ENCODE measurements at places on chromosomes 12 and 14.

GRCh38 chr12:131241517-131241916 is 287.8 kb downstream of the ADGRD1 start:
- no peak for DNase-seq

DNA sequence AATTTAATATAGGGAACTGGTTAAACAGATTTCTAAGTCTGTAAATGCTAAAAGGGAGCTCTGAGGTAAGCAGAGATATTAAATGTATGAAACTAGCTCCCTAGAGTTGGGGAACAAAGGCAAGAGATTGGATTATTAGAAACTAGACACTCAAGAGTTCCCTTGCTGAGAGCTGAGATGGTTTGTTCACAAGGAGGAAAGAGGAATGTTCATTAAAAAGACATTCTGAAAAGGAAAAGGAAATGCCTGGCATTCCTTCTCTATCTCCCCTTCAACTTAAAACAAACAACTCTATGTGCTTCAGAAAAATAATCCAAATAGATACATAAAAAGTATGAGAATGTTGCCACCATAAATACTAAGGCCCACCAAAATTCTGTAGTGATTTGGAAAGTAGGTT is 73.7 kb downstream of the GALNT4 start:
- DNase-seq = no peak

DNA sequence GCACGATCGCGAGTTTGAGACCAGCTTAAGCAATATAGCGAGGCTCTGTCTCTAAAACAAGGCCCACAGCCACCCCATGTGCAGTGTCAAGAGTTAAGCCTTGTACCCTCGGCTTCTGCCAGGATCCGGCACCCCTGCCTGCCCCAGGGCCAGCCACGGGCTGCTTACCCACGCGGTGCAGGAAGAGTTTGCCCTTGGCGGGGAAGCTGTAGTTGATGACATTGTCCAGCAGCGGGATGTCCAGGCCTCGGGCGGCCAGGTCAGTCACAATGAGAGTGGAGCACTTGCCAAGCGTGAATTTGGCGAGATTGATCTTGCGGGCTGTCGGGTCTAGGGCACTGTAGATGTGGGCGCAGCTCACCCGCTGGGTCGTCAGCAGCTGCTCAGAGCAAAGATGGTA is 13.1 kb downstream of the DDX54 start:
- DNase-seq = no peak

GRCh38 chr12:7207866-7208625 is 18.6 kb downstream of the PEX5 start:
- DNase-seq = no peak

GRCh38 chr14:37869633-37870032 is 274.2 kb downstream of the TTC6 start:
- DNase-seq = no peak

DNA sequence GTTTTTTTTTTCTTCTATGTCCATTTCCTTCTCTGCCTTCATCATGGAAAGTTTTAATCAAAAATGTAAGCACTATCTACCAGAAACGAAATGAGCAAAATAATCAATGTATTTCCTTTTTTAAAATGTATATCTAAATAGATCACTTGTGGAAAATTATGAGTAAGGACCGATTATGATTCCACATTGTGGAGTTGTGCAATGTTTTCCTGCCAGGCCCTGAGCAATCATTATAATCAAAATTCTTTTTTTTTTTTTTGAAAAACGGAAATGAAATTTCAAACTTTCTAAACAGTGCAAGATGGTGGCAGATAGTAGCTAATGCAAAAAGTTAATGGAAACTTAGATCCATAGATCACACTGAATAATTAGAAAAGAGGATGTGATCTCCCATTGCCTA is 1074.6 kb upstream of the TMEM132C start:
- no peak for DNase-seq

DNA sequence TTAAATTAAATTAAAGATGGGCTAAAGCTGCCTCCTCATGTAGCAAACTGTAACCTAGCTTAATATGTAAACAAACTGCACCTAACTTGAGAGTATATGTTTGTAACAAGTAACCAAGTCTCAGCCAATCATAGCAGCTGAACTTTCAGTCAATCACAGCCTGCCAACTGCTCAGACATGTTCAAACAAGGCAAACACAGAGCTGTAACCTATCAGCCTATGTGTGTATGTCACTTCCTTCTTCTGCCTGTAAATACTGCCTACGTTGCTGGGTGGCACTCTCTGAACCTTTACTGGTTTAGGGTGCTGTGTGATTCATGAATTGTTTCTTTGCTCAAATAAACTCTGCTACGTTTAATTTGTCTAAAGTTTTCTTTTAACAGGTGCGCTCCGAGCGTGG is 2.9 kb downstream of the SERPINA6 start:
- no peak for DNase-seq

DNA sequence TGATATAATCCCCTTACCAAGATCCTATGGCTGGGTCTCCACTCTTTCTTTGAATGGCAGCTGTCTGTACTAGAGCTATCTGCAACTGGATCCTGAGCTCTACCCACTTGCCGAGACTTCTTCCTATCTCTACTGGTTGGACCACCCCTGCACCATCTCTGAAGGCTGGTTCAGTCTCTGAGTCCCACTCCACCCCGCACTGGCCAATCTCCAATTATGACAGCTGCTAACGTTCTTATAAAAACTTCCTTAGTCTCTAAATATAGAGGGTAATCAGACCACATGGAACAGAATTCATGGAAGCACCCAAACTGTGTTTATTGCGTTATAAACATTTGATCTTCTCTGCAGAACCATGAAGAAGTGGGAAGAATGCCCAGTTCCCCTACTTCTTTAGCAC is 186.6 kb upstream of the EEA1 start:
- DNase-seq = no peak

DNA sequence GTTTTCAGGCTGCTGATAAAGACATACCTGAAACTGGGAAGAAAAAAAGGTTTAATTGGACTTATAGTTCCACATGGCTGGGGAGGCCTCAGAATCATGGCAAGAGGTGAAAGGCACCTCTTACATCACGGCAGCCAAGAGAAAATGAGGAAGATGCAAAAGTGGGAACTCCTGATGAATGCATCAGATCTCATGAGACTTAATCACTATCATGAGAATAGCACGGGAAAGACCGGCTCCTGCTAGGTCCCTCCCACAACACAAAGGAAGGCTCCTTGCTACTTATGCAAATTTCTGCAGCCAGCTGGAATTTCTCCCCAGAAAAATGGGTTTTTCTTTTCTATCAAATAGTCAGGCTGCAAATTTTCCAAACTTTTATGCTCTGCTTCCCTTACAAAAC is 174.1 kb upstream of the RMST start:
- DNase-seq = no peak

GRCh38 chr14:37658156-37658555 is 62.7 kb downstream of the TTC6 start:
- no peak for DNase-seq

DNA sequence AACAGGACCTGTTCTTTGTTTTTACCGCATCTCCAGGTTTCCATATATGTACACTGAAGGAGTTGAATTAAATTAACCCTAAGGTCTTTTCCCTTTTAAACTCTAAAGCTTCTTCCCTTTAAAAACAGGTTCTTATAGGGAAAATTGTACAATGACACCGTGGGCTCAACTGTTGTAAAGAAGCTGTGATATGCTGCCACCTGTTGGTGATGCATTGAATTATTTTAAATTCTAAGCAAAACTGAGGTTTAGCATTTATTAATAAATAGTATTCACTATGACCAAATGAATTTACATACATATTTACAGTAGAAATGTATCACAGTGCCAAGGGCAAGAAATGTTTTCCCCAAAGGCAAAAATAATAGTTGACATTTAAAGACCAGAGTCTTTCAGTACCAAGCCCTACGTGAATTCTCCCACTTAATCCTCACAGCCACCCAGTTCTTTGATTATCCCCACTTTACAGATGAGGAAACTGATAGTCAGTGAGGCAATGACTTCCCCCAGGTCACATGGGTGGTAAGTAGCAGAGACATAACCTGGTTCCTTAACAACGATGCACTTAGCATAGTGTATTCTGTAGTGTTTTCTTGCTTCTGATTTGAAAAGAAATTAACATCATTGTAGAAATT is 35.7 kb upstream of the TMEM263 start:
- no peak for DNase-seq

- DNase-seq = no peak
Measured at GRCh38 chr12:46489951-46490388, 117.4 kb upstream of the SLC38A2 start.

- no peak for DNase-seq
Measured at GRCh38 chr12:124679533-124680371, 112.3 kb upstream of the NCOR2 start.

- DNase-seq = no peak
Measured at GRCh38 chr12:65443038-65443437, 164.6 kb downstream of the MSRB3 start.

Data from stimulated activated CD8-positive, alpha-beta memory T cell treated with anti-CD3 and anti-CD28 coated beads, Interleukin-15, amount 100 ng/mL, for 4 hours (primary cell).